ENCODE measurements at places on chromosomes 7 and 10.

DNA sequence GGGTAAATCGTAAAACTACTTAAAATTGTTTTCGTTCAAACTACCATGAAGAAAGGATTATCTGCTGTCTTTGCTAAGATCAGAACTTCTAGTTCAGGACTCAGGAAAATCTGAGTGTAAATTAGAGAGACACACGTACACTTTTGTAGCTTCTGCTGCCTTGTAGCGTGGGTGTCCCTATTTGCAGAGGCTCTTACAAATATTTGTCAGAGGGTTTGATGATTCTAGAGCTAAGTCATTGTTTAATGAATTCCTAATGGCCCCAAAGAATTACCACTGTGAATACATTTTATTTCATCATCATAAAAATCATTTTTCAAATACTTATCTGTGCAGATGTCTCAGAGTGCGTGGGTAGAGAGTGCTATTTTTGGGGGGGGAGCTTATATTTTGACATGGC, 314.9 kb downstream of the LRMDA start:
- no peak for DNase-seq

DNA sequence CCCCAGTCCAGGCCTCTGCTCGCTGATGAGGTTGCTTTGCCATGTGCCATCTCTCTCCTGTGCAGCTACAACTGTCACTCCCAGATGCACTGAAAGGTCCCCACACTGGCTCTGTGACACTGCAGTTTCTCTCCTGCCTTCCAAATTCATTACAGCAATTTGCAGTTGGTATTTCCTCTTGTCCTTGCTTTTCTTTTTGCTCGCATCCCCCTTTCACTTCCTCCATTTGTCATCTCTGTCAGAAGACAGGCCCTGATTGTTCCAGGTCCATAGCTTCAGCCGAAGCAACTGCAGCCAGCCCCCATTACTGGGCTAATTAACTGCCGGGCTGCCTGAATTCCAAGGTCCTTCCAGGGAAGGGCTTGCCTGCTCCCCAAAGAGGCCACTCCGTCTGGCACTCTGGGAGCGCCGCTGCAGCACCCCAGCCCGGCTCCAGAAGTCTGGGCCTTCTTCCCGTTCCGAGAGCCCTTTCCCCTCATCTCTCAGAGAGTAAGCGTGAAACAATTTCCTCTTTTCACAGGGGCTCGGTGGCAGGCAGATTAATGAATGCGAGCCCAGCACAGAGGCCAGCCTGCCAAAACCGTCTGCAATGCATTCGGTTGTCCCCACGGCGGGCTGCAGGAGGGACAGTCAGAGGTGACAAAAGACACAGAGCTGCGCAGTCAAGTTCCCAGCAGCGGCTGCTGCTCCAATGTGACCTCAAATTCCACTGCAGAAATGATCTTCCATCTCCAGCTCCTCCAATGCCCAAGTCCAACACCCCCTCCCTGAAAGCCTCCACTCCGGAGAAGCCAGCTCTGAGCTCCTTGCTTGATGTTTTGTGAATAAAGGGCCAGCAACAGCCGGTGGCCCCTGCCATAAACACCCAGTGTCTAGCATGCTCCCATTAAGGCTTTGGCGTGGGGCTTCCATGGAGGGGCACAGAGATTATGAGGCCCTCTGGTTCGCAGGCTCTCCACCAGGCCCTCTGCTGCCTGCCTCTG, 279.4 kb upstream of the HABP2 start:
- DNase-seq = no peak

GRCh38 chr10:31261511-31262311, 57.3 kb upstream of the ZEB1 start:
- DNase-seq = no peak

- no peak for DNase-seq
These were observed 305.2 kb downstream of the ADARB2 start for GRCh38 chr10:1432161-1432560.

DNA sequence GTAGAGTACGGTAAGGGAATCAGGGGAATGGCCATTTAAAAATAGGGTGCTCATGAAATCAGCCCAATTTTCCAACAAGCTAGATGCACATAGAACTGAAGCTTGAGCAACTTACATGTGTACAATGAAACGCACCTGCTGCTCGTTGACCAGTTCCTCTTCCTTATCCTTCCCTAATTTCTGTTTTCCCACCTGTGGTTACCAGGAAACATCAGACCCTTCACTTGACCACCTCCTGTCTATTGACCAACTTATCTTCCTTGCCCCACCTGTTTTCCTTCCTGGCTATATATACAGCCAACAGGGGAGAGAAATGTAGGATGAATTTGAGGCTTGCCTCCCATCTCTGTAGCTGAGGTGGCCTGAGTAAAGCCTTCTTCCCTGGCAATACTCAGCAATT, 37.8 kb upstream of the RAPGEF5 start:
- DNase-seq = peak; percentile 56

- DNase-seq = no peak
These were observed 57.5 kb downstream of the COL17A1 start for GRCh38 chr10:104028146-104028545.

GRCh38 chr10:6507311-6507710, 72.8 kb downstream of the PRKCQ start:
- no peak for DNase-seq

DNA sequence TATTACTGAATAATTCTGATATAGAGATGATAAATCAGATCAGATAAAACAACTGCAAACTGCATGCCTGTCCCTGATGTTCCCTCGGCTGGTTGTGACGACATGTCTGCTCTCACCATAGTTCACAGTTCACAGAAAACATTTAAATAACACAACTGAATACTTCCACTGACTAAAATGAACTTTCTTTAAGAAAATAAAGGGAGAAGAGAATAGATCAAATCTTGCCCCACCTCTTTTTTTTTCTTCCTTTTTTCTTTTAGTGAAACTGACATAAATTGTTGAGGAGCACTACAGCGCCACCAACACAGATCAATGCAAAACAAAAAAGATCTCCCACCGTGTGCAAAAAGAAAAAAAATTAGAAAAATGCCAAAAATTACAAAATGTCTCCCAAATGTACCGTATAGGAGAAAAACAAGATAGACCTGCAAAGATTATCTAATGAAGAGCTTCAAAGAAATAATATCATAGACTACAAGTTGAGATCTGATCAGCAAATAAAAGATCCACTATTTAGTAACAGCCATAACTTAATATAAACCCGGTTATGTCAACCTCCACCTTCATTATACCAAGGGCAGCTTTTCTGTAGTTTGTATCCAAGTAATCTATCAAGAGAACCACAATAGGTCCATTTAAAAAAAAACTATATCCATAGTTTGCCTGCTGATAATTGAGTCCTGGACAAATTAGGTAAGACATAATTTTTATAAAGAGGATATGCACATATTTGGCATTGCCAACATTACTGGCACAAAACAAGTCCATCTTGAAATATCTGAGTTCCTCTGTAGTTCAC, 30.7 kb upstream of the EPC1 start:
- peak; percentile 54 for DNase-seq

GRCh38 chr10:100065084-100065660, 16.5 kb downstream of the CPN1 start:
- DNase-seq = no peak

GRCh38 chr7:18777314-18777713, 281.8 kb downstream of the HDAC9 start:
- DNase-seq = no peak

- no peak for DNase-seq
These were observed 3.1 kb downstream of the DAGLB start for GRCh38 chr7:6444516-6445269.

DNA sequence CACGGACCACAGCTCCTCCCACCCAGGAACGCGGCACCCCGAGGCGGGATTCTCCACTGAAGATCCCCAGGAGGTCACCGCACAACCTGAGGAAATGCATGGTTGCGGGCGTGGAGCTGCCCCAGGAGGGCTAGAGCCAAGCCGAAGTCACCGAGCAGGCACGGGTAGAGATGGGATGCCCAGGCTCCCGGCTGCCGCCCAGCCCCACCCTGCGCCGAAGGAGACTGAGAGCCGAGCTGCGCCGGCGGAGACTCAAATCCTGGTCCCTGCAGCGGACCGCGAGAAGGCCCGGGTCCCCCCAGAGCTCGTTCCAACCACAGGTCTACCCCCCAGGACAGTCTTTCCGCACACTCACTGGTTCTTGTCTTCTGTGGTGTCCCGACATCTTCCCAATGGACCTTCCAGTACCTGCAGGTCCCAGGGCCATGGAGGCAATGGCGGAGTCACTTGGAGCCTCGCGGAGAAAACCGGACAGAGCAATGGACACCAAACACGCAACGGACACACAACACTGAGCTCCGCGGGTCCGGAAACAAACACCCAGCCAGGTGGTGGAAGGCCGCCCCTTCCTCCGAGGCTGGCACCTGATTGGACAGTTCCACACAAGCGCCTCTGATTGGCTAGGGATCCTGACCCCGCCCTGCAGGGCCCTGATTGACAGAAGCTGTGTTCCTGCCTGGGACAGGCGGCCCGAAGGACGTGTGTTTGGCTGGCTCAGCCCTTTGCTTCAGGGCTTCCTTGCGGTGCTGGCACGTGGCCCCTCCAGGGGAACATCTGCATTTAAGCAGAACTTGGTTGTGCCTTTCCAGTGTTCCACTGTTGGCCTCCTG, 331.9 kb upstream of the NUPR2 start:
- peak; percentile 82 for DNase-seq

GRCh38 chr10:101285519-101286070, 56.3 kb upstream of the LBX1 start:
- peak; percentile 85 for DNase-seq

DNA sequence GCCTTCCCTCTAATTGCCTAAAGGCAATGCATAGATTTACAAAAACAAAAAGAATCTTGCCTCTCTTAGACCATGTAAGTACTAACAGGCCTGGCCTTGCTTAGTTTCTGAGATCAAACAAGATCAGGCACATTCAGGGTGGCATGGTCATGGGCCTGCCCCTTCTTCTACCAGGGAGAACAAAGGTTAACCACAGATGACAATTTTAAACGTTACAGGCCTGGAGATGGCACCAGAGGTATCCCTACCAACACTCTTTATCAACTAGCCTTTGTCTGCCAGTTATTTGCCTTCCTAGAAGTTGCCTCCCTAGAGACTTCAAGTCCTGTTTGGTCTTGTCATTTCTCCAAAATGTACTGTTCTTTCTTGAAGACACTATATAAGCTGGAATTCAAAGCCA, 252.6 kb downstream of the DOCK4 start:
- DNase-seq = no peak

DNA sequence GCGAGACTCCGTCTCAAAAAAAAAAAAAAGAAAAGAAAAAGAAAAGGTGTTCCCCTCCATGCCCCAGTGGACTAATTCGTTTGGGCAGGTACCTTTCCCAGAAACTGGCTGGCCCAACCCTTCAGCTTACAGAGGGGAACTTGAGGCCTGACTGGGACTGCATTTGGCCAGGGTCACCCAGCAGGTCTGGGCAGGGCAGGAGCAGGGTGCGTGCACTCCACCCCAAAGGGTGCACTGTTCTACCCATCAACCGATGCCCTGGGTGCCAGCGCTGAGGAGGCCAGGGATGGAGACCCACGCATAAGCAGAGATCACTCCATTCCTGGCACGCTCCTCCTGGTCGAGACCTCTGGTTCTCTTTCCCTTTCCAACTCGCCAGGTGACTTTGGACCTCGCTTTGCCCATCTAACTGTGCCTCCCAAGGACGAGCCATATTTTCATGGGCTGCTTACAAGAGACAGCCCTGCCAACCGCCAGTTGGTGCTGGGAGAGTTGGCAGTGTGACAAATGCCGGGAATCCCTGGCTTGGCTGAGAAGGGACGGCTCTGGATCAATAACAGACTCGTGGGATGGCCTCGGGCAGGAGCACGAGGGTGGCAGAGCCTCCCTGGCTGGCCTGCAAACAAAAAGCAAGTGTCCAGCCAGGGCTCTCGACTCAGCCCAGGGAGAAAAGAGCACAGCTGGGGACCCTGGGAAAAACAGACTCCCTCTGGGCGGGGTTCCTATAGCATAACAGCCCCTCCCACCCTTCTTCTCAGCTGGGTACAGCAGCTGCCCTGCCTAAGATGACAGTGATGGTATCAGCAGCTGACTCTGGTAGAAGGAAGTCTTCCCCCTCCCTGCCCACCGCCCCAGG, 7.9 kb downstream of the HSPB1 start:
- peak; percentile 82 for DNase-seq

DNA sequence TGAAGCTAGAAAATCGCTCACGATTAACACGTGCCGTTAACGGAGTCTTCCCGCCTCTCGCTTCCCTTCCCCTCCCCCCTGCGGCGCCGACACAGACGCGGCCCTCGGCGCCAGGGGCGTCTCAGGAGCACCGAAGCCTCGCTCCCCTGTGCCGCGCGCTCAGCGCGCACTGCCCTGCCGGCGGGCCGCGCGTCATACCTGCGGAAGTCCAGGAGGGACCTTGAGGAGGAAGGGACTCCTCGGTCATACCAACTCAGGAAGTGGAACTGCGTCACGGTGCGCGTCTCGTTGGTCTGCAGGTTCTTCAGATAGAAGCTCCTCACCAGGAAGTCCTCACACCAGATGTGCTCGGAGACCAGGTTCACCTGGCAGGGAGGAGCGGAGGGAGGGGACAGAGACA, 239.6 kb downstream of the DNAJB6 start:
- no peak for DNase-seq

GRCh38 chr10:132166216-132166950, 20.4 kb upstream of the DPYSL4 start:
- DNase-seq = no peak

DNA sequence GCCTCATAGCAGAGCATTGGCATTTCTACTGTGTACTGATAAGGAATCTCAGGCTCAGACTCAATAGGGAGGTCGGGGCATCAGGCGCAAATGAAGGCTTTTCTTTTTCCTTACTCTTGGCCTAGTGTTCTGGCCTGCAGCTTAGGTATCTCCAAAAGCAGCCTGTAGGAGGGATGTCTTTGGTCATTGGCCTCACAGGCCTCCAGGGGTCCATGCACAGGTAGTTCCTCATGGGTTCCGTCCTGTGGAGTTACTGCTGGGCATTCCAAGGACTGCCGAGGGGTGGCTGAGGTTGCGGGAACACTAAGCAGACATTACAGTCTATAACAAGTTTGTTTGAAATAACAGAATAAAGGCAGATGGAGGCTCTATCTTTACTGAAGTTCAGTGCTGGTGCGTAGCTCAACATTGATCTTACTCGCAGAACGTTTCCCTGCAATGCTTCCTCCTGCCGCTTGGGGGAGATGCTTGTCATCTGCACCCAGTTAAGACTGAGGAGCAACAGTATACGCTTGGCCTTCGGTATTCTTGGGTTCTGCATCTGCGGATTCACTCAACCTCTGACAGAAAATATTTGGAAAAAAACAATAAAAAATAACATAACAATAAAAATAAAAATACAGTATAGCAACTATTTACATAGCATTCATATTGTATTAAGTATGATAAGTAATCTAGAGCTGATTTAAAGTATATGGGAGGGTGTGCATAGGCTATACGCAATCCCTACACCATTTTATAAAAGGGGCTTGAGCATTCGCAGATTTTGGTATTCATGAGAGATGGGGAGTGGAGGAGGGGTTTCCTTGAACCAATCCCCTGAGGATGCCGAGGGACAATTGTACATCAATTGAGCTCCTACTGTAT, 58.9 kb downstream of the SH2D4B start:
- DNase-seq = no peak

- no peak for DNase-seq
These were observed 898.1 kb downstream of the TYW1 start for GRCh38 chr7:67894746-67895145.

GRCh38 chr7:100951172-100951571, 1.8 kb downstream of the MUC3A start:
- no peak for DNase-seq

Measured in SHP77 (cell line).